HTR-8/SVneo (cell line): ENCODE measurements at places on chromosomes 3 and 15.

- DNase-seq: peak; percentile 85
Observed at GRCh38 chr3:123642182-123642956, 57.5 kb upstream of the HACD2 start.

GRCh38 chr3:147354623-147355022 is 51.7 kb downstream of the ZIC4 start:
- no peak for DNase-seq

DNA sequence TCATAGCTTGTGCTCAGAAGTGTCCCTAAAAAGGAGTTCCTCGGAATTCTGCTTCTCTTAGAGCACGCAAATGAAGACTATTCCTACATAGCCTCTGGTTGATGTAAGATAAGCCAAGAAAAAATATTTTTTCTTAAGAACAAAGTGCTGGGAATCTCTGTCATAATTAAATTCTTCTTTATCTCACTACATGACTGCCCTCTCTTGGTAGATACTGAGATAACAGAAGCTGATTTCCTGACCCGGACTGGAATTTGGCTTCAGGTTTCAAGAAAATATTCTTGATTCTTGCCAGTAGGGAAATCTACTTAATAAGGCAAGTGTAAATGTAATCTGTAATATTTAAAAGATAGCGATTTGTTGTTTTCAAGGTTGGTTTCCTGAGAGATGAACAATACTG is 31.3 kb upstream of the SETMAR start:
- peak; percentile 4 for DNase-seq

- DNase-seq: no peak
Observed at GRCh38 chr3:188389711-188390342, 235.9 kb downstream of the LPP start.

- no peak for DNase-seq
Observed at GRCh38 chr3:195017151-195017550, 253.8 kb downstream of the XXYLT1 start.

DNA sequence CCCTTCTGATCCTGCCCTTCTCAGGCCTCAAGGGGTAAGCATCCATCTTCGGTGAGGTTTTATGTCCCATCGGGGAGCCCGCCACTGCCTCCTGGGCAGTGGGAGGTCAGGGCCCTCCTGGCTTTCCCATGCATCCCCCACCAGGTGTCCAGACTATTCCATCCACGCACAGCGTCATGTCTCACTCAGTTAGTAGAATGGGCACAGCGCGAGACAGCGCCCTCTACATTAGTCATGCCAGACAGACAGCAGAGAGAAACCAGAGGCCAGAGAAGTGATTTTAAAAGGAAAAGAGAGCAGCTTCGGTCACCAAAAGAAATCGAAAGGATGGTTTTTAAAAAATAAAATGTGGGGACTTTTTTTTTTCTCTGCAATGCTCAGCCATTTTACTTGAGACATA is 49.8 kb downstream of the ZDHHC3 start:
- no peak for DNase-seq

DNA sequence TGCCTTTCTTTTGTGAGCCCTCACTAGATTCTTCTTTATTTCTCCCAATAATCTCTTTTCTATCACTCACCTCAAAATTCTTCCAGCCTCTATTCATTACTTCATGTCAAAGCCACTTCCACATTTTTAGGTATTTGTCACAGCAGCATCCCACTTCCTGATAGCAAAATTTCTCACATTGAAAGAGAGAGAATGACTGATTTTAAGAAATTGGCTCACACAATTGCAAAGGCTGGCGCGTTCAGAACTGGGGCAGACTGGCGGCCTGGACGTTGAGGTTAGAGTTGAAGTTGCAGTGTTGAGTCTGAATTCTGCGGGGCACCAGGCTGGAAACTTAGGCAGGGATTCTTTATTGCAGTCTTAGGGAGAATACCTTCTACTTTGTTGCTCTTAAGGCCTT is 117.9 kb downstream of the LRRC28 start:
- no peak for DNase-seq

- DNase-seq: no peak
Observed at GRCh38 chr3:118269537-118270125, 765.0 kb downstream of the IGSF11 start.

DNA sequence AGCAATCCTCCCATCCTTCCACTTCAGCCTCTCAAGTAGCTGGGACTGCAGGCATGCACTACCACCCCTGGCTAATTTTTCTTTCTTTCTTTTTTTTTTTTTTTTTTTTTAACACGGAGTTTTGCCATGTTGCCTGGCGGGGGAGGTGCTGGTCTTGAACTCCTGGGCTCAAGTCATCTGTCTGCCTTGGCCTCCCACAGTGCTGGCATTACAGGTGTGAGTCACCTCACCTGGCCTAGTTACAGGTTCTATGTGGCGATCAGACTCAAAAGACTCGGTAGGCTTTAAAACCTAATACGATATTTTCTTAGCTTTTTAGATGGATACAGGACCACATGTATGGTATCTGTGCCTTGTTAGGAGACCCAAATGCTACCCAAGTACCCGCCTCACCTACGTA is 14.0 kb upstream of the SLC25A26 start:
- DNase-seq: no peak

DNA sequence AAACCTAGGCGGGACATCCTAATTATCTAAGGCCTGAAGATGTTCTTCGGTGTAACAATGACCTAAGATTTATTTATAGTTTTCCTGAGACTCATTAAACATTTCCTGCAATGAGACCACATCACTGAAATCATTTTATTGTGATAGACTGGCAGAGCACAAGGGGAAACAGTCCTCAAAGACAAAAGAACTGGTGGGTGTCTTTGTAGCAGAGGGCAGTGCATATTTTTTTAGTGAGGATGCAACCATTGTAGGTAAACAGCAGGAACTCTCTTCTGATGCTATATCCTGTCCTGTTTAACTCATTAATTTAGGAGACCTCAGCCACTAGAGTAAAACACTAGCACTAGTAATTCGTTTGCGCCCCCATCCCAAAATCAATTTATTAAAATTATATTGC is 100.0 kb downstream of the MAGI1 start:
- DNase-seq: no peak

DNA sequence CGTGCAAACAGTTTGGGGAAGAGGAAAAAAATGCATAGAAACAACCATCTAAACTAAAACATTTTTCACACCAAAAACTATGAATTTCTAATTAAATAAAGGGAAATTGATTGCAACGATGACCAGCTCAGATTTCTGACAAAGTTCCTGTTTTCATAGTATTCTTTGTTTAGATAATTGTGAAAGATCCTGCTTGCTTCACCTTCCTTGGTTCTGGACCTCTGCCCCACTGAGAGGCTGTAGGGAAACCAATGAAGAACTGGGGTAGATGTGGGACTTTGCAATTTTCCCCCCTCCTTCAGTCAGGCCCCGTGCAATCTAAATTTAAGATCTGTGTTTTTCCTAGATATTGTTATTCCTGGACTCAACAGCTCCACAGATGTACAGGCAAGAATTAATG is 13.8 kb upstream of the TEX264 start:
- no peak for DNase-seq

- no peak for DNase-seq
Observed at GRCh38 chr15:91981821-91982800, 128.6 kb downstream of the SLCO3A1 start.

- DNase-seq: no peak
Observed at GRCh38 chr3:56422316-56422715, 46.0 kb downstream of the ERC2 start.

DNA sequence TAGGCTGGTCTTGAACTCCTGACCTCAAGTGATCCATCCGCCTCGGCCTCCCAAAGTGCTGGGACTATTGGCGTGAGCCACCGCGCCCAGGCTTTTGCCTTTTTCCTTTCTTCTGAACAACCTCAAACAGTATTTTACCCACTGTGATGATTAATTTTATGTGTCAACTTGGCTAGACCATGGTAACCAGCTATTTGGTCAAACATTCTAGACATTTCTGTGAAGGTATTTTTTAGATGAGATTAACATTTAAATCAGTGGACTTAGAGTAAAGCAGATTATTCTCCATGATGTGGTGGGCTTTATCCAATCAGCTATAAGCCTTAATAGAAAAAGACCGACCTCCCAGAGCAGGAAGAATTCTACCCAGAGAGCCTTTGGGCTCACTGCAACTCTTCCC is 6.0 kb downstream of the SPATA12 start:
- no peak for DNase-seq

DNA sequence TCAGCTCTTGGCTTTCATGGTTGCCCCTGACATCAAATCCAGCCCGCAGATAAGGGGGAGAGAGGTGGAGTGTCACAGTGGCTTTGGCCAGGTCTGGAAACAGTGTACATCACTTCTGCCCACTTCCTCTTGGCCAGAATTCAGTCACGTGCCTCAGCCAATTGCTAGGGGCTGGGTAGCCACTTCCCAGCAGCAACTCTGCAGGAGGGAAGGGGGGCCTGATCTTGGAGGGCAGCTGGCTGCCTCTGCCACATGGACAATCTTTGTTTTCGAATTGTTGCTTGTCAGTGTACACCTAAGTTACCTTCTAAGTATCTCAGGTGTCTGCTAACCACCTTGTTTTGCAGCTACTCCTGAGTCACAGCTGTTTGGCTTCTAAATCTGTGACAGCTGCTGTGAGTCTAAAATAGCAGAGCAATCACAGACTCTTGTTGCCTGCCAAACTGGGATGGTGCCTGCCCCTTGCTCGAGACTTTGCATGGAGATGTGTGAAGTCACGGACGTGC is 41.0 kb upstream of the LIMD1 start:
- DNase-seq: peak; percentile 28

DNA sequence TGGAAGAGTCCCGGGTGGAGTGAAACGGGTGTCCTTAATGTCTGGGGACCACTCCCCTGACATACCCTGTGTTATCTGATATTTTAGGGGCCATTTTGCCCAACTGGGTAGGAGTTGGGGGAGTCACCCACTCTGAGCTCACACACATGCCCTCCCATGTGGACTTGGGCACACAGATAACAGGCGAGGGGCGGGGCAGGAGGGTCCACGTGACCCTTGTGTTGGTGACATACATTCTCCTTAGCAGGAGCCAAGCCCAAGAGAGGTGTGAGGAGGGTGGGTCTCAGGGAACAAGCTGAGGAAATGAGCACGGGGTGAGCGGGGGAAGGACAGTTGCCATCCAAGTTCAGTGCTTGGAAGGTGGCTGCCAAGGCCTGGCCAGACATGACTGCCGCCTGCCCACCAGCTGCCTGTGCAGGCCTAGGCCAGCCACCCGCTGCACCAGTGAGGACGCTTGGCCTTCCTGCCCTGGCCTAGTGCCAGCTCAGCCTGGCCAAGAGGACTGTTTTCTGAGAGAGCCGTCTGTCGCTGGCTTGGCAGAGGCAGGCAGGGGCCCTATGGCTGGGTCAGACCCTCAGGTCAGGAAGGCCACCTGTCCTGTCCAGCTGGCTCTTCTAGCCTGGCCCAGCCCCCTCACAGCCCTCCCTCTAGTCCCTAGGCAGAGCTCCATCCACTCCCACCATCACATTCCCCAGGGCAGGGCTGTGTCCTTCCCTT is 31.3 kb upstream of the TMEM115 start:
- no peak for DNase-seq

DNA sequence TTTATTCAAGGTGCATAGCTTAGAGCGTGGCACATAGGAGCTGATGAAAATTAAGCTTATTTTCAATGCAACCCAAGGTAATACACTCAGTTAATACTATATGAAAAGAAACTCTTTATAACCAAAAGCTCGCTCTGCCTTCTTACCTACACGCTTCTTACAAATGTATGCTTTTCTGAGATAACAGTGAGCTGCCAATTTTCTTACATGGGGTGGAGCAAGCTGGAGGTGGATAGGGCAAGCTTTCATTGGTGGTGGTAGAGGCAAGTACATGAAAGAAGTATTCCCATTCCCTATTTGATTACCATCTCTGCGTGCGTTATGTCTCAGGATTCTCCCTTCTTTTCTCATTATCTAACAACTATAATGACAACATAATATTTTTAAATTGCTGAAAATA is 8.9 kb downstream of the DZIP3 start:
- DNase-seq: no peak

GRCh38 chr3:183937601-183938286 is 53.1 kb upstream of the PARL start:
- peak; percentile 14 for DNase-seq

DNA sequence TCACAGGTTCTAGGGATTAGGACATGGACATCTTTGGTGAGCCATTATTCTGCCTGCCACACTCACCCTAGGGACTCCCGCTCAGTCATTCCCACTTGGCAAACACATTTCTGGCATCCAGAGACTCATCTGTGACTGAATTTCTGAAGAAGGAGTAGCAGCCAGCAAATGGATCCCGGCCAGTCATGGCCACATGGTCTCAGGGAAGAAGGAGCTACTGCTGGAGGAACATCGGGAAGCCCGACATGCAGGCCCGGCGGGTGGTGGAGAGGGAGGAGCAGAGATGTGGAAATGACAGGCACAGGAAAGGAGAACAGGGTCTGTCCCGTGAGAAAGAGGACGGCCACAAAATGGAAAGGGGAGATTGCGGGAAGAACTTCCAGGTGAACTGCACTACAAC is 65.4 kb downstream of the SEMA5B start:
- no peak for DNase-seq

DNA sequence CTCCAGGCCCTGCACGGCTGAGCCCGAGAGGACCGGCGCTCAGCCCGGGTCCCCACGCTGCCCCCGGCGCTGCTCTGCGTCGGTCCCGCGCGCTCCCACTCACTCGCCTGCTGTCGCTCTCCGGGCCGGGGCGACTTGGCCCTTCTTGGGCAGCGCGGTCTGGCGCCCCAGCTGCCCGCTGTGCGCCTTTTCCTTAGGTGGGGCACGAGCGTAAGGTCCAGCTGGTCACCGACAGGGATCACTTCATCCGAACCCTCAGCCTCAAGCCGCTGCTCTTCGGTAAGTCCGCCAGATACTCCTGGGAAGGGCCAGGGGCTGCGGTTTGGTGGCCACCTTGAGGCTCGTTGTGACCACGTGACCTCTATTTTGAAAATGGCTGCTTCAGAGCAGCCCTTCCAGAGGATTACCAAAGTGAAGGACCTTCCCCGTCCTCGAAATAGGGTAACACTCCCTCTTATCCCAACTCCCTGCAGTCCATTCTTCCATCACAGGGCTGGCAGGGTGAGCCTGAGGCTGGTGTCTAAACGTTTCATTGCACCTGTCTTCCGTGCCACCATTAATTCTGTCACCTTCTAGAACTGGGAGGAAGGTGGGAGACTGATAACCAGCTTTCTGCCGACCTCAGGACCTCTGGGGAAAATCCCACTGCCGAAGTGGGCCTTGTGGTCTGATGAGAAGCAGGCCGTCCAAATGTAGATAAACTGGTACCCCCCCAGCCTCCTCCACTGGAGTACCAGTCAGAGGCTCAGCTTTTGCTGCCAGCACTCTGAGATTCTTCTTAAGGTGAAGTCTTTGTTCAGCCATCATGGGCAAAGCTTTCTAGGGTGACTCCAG is 812 bp downstream of the P4HTM start:
- DNase-seq: peak; percentile 27
